Femur (tissue), 1 donor: ENCODE measurements at places on chromosomes 6 and 20.

GRCh38 chr6:93176070-93176469 lies 243.3 kb downstream of the EPHA7 start:
- no peak for DNase-seq

DNA sequence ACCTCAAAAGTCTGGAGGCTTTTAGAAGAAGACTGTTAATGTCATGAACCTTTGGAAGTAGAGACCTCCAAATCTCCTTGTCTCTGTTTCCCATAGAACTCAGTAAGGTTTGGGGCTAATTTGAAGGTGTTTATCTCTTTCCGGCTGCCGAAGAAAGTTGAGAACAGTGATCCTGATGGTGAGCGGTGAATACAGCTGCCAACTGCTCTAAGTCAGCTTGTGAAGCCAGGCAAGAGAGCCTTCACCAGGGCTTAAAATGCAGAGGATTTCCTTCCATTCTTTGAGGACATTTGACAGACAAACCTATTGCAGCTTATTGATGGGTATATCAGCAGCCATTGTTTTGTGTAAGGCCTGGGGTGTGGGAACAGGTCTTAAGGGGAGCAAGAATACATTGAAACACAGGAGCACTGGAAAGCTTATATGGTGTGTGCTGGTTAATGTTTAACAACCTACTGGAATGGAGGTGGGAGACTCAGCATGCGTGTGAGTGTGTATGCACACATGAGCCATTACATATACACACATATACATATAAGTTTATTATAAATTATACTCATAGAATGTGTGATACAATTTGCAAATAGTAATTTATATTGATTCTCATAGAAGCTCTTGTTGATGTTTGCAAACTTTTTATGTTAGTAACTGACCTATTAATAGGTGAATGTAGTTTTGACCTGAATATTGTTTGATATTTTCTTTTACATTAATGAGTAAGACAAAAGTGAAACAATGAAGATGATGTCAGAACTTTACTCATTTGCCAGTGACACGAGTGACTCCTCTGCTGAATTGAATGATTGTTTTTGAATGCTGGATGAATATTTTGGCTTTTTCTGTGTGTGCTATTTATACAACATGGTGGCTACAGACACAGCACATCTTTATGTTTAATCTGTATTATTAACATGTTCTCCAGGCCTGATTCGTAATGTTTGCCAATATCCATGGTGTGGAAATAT lies 18.1 kb downstream of the PLEKHG1 start:
- no peak for DNase-seq

DNA sequence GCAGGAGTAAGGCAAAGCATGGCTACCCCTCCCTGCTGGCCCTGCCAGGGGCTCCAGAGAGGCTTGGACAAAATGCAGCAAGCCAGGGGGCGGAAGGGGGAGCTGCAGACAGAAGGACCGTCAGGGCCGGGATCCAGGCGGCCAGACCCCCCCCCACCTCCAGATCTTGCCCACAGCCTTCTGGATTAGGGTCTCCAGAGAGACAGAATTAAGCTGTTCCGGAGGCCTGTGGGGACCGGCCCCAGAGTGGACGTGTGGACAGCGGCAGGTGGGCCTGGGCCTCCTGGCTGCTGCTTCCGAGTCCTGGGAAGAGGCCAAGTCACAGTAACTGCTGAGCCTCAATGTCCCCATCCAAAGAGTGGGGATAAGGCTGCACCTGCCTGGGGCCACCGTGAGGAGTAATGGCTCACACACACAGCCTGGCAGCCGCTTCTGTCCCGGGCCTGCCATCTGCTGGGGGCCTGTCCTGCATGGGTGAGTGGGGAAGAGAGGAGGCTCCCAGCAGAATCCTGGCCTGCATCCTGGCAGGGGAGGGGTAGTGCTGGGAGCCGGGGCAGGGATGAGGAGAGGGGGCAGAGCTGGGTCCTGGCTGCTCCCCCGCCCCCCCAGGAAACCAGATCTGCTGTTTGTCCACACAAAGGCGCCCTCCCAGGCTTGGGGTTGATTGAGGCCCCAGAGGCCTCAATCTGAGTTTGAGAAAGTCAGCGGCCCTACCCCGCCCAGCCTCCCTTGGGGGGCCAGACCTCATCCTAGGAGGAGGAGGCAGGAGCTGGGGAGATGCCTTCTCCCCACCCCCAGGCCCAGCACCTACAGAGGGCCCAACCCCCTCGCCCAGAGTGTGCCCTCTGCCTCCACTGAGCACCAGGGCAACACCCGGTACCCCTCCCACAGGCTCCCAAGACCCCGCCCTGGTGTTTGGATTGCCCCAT lies 3.9 kb downstream of the LAMA5 start:
- DNase-seq: no peak

DNA sequence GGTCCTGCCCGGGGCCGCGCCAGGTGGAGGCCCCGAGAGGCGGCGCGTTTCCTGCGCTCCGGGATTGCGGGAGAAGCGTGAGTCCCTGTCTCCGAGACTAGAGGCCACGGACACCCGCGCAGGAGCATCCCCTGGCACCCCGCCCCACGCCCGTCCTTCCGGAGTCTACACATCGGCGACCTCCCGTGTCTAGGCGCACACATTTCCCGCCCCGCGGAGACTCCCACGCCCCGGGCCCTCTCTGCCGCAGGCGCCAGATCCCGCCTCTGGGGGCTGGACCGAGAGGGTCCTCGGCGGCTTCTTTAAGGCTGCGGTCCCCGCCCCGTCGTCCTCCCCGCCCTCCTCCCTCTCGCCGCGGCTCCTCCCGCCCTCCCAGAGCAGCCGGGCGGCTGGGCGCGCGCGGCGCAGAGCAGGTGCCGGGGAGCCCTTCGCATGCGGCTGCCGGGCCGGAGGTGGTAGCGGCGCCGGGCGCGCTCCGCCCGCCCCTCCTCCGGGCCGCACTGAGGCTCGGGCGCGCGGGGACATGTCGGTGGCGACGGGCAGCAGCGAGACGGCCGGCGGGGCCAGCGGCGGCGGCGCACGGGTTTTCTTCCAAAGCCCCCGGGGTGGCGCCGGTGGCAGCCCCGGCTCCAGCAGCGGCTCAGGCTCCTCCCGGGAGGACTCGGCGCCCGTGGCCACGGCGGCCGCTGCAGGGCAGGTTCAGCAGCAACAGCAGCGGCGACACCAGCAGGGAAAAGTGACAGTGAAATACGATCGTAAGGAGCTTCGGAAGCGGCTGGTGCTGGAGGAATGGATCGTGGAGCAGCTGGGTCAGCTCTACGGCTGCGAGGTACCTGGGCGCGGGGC lies at the start of gene PPP1R14C:
PPP1R14C (plus strand) TSS at position 375 of the 846 bp plus-strand sequence; CDS start at position 524, 149 bp downstream.
- peak; percentile 67 for DNase-seq

DNA sequence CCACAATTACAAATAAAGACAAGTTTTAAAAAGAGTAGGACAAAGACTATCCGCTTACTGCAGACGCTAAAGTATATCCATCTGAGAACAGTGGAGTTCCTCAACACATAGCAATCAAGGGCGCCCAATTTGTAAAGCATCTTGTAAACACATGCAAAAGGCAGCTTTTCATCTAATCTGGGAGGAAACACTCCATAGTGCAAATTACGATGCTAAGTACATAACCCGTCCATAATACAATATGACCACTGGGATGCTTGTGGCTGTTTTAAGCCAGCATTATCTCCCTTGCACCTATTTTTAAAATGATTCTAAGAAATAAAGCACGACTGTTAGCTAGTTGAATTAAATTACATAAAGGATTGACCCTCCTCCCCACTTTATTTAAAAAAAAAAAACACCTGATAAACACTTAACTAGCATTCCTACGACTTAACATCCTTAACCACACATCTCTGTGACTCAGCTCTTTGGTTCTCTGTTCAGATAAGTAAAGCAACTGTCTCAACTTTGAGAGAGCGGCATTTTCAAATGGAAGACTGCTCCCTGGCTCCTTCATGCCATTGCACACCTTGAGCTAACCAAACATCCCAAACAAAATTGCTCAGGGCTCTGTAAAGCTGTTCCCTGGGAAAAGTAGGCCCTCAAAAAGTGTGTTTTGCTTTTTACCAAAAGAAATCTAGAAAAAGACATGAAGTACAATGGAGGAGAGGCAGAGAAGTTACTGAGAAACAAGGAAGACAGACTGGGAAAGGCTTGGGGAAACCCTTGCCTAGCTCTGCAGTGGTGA lies 14.2 kb downstream of the SLC22A23 start:
- DNase-seq: no peak

GRCh38 chr6:15325540-15325955 lies 79.7 kb downstream of the JARID2 start:
- no peak for DNase-seq

DNA sequence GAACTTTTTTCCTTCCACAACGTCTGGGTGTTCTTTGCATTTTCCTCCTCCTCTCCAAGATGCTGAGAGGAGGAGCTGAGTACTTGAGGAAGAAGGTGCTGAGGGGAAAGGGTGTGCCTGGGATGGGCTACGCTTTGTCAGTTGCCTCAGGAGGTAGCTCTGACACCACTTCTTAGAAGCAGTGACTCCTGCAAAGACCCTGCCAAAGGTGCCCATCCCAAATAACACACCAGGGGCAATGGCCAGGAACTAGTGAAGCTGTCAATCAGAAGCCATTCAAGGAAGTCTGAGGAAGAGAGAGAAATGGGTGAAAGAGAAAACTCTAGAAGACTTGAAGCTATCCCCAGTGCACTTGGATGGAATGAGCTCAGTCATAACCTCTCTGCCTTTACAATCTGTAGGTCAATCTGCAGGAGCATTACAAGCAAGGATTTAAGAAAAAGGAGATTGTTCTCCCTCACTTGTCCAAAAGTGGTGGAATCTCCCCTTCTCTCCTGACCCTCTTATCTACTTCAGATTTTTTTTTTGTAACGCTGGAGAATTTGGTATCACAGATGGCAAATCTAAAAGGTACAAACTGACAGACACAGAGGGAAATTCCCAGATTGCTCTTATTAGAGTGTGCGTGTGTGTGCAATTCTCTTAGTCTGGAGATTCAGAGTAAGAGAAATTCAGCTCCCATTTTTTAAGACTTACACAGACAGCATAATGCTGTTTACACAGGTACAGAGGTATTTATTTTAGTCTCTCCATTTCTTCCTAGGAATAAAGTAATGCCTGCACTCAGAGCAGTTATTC lies 242.6 kb downstream of the GMPR start:
- DNase-seq: no peak

DNA sequence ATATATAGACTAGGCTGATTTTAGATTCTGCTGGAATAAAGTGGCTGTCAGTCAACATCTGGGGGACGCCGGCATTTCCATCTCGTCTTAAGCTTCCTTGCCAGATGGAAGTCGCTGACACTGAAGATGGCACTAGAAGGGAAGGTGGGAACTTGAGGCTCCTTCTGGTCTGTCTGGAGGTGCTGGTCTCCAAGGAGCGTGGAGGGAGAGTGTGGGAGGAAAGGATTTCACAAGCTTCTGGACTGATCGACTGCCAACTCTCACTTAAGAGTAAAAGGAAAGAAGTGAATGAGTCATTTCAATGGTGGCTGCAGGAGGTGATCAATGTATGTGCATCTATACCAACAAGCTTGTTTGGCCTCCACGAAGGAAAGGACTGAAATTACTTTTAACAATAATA lies 40.4 kb downstream of the DUSP22 start:
- no peak for DNase-seq

DNA sequence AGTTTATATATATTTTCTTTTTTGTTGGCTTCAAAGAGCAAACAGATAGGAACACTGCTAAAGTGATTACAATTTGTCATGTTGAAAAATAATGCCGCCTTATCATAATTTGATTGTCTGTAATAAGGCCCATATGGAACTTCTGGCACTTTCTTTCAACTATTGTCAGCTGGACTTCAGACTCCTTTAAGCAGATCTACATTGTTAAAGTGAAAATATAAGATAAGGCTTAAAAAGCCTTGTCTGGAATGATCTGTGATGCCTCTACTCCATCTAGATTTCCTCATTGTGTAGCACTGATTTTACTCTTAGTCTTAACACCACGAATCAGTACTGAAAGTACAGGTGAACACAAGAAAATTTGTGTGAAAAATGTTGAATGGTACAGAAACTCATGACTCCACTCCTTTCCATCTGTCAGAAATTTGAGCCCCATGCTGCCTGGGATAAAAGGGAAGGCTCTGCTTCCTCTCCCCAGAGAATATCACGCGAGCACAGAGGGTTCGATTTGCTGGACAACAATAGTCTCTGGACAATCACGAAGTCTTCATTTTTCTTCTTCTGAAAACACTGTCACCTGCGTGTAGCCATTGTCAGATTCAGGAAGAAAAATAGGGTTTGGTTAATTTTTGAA lies 56.0 kb downstream of the BCAS1 start:
- DNase-seq: no peak

DNA sequence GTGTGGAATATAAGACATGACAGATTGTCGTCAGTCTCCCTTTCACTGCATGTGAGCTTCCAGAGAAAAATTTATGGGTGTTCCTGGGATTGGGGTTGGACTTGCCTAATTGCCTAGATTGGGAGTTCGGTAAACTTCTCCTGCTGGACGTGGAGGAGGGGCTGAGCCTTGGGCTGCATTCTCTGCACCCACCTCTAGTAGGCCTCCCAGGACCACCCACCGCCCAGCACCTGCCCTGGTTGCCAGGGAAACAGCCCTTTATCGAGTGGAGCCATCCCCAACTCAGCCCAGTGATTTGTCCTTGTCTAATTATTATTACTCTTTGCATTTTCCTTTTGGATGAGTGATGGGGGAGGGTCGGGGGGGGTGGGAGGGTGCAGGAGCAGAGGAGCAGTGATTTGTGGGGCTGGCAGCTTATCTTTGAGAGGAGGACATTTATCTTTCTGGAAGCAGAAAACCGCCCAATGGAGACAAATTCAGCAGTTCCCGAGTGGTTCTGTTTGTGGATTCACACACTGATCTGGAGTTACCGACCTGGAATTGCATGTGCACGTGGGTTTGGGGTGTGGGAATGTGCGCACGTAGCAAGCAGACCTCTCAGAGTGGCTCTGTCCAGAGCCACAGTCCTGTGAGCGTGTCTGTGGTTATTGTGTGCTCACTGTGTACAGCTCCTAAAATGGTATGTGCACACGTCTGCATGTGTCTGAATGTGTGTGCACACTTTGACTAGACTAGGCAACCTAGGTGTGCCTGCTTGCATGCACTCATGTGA lies 104.5 kb downstream of the DHX35 start:
- DNase-seq: no peak

- DNase-seq: no peak
Measured at GRCh38 chr6:158026901-158027589, 45.4 kb downstream of the SYNJ2 start.

DNA sequence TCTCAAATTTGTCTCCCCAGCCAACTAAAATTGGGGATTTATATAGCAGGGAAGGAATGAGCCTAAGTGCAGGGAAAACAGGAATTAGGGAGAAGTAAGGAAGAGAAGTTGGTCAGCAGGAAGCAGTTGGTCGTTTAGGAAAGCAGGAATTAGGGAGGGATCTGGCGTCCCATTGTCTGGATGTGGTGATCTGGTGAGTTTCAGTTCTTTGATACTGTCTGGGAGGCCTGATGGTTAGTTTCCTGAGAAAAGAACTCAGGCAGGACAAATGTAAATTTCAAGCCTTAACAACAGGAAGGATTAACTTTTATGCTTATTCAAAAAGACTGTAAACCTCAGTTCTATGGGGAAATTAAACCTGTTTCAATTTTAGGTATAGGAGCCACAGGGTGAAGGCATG lies 116.2 kb upstream of the PRL start:
- no peak for DNase-seq

GRCh38 chr6:18284261-18284660 lies 19.9 kb upstream of the DEK start:
- no peak for DNase-seq

DNA sequence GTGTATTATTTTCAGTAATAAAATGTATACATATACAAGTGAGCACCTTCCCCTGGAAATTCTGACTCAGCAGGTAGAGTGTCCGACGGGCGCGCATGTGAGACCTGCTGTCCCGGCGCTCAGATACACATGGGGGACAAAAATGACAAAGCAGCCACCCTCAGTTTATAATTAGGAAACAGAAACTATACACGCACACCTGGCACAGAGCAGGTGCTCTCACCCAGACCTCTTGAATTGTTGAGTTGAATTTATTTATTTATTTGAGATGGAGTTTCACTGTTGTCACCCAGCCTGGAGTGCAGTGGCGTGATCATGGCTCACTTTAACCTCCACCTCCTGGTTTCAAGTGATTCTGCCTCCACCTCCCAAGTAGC lies 180.4 kb downstream of the ZDHHC14 start:
- no peak for DNase-seq
